ENCODE measurements at places on chromosomes 11 and 22.

- no peak for DNase-seq
These were observed 2.7 kb downstream of the CRYBB3 start for GRCh38 chr22:25202290-25202921.

GRCh38 chr11:40679276-40679675, 780.2 kb downstream of the LRRC4C start:
- no peak for DNase-seq

DNA sequence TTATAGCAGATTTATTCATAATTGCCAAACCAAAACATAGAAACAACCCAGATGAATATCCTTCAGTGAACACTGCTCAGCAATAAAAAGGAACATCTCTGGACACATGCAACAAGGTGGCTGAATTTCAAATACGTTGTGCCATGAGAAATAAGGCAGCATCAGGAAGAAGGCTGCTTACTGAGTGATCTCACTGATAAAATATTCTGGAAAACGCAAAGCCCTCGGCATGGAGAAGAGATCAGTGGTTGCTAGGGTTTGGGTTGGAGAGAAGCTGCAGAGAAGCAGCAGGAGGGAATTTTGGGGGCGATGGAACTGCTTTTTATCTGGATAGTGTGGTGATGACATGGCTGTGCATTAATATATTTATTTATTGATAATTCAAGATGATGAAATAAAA, 11.0 kb upstream of the SHANK2 start:
- DNase-seq: no peak

DNA sequence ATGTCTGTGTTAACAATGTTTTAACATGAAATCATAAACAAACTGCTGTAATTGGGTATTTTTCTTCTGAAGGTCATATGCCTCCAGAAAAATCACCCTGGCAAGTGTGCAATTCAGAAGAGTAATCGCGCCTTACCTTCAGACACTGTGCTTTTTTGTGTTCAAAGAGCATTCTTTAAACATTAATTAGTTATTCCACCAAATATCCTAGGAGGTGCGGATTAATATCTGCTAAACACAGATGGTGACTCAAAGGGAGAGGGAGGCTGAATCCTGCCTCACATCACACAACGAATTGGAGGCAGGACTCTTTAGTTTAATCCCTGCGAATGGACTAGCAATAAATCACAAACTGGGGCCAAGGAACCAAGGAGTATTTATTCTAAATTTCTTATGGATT, 213.0 kb downstream of the NTM start:
- DNase-seq: no peak

DNA sequence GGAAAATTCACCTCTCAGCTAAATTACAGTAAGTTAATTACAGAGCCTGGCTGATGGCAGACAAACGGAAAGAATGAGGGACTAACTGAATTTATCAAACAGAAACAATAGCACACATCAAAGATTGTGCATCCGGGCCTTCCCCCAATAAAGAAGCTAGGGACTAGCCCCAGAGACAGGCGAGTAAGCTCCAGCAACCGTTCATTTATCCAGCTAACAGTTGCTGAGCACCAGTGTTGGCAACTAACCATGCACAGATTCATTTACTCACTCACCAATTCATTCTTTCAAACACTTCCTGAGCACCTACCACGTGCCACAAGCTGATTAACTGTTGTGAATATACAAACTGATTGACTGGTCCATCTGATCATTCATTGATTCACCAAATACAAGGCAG, 51.2 kb downstream of the SMCO4 start:
- no peak for DNase-seq

- no peak for DNase-seq
These were observed 18.0 kb downstream of the PPP2R1B start for GRCh38 chr11:111748035-111748804.

DNA sequence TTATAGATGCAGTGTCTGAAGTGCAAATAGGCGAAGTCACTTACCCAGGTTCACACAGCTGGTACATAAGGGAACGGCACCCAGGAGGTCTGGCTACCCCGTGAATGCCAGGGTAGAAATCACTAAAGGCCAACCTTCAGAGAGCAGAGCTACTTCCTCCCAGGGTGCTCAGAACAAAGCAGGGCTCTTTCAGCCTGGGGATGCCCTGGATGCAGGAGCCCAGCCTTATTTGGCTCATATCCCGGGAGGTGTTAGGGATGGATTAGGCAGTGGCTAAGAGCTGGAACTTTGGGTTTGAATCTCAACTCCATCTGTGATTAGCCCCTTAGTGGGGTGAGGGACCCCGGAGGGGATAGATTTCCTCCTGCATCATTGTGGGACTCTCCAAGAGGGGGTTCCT, 33.1 kb upstream of the ASPHD2 start:
- no peak for DNase-seq

DNA sequence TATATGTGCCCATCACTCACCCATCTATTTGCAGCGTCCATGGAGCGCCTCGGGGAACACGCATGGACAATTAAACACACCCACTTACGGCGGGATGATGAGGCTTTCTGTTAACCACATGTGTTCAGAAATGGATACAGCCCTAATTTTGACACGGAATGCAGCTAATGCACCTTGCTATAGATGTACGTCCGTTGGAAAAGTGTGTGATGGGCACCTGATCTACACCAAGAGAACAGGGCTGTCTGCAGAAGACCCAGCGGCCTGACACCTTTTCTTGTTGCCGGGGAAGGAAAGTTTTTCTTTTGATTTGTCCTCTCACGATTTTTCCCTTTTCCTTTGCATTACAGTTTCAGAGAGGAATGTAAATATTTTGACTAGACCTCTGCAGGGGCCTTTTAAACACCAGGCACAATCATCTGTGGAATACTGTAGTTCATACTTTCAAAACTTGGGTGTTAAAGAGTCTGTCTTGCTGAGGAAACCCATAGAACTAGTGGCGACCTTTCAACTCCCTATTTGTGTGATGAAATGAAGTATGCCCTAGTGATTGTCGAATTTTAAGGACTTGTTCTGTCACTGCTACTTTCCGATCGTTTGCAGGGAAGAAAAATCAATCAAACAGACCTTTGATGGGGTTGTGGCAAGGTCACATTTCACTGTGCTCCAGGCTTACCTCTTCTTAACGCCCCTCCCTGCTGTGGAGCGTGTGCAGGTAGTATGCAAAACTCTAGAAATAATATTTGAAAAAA, 16.5 kb upstream of the PAX6 start:
- no peak for DNase-seq

DNA sequence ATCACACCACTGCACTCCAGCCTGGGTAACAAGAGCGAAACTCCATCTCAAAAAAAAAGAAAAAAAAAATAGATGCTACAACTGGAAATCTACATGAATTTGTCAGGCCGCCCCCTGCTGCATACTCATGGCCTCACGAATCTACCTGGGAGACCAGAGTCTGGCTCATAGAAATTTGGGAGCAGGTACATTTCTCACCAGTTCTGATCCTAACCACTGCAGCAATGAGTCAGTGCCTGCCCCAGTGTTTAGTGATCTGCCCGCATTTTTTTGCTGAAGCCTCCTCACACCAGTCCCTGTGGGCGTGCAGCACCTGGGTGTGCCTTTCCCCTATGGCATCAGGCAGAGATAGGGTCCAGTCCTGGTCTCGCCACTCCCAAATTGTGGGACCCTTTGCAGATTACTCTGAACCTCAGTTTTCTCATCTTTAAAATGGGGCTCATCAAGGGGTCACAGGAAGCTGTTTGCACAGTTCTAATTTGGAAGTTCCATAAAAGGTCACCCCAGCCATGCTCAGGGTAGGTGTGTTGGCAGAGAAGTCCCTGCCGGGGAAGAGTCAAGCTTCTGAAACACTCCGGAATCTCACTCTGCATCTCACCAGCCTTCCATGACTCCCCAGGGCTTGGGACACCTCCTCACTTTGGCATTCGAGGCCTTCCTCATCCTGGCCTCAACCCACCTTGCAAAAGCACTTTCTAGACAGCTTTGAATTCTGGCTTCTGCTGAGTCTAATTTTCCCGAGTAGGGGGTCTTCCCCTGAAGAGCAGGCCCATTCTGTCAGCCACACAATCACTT, 39.3 kb upstream of the LINC01488 start:
- no peak for DNase-seq

GRCh38 chr22:29313126-29313575, 2.3 kb downstream of the RASL10A start:
- no peak for DNase-seq

GRCh38 chr11:96317985-96318384, 25.0 kb downstream of the MAML2 start:
- DNase-seq: no peak

GRCh38 chr11:125350206-125351032, 145.6 kb downstream of the FEZ1 start:
- DNase-seq: no peak

- no peak for DNase-seq
These were observed 9.6 kb downstream of the PARVB start for GRCh38 chr22:44033694-44034093.

DNA sequence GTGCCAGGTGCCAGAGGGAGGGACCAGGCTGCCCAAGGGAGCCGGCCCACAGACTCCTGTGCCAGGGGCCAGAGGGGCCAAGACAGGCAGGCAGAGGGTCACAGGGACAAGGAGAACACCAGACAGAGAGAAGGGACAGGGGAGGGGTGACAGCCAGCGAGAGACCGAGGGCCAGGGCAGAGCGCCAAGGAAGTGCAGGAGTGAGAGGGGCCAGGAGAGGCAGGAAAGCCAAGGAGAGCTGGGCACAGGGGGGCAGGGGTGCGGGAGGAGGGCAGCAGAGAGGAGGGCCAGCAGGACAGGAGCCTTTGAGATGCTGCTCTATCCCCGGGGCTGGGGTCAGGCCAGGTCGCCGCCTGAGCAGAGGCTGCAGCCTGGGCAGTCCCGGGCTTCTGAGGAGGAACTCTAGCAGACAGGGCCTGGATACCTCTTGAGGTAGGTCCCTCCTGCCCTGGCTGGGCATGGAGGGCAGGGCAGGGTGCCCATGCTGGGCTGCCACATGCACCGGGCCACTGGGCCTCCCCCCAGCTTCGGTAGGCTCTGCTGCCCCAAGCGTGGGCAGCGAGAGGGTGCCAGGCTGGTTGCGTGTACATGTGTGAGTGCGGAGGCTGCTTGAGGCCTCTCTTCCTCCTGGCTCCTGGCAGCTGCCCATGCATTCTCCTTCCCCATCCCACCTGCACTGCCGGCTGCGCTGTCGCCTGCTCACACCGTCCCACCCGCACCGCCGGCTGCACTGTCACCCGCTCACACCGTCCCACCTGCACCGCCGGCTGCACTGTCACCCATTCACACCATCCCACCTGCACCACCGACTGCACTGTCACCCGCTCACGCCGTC, 12.2 kb downstream of the LSP1 start:
- no peak for DNase-seq

DNA sequence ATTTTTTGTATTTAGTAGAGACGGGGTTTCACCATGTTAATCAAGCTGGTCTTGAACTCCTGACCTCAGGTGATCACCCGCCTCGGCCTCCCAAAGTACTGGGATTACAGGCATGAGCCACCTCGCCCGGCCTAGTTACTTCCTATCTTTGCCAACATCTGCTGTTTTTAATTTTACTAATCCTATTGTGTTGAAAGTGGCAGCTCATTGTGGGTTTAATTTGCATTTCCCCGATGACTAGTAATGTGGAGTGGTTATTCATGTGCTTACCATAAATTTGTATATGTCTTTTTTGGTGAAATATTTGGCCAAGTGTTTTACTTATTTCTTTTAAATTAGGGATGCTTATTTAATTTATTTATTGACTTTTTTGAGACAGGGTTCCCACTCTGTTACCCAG, 74.2 kb upstream of the SLC25A18 start:
- no peak for DNase-seq

DNA sequence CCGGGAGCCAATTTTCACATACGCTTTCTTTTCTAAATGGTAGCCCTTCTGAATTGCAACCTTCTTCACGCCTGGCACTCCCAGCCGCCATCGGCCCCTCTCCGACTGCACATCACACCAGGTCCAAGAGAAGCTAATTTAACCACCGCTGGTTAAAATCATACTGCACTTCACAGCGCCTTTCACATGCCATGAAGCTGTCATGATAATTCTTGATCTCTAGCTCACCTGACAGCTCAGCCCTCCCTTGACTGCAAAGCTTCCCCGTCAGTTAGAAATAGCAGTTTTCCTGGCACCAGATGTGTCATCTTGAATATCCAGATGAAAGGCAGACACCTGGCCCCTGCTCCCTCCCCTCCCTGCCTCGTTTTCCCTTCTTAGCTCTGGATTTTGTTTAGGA, 101.4 kb downstream of the ARL14EP start:
- DNase-seq: no peak

- no peak for DNase-seq
These were observed 4.3 kb upstream of the TRIM44 start for GRCh38 chr11:35658020-35658948.

DNA sequence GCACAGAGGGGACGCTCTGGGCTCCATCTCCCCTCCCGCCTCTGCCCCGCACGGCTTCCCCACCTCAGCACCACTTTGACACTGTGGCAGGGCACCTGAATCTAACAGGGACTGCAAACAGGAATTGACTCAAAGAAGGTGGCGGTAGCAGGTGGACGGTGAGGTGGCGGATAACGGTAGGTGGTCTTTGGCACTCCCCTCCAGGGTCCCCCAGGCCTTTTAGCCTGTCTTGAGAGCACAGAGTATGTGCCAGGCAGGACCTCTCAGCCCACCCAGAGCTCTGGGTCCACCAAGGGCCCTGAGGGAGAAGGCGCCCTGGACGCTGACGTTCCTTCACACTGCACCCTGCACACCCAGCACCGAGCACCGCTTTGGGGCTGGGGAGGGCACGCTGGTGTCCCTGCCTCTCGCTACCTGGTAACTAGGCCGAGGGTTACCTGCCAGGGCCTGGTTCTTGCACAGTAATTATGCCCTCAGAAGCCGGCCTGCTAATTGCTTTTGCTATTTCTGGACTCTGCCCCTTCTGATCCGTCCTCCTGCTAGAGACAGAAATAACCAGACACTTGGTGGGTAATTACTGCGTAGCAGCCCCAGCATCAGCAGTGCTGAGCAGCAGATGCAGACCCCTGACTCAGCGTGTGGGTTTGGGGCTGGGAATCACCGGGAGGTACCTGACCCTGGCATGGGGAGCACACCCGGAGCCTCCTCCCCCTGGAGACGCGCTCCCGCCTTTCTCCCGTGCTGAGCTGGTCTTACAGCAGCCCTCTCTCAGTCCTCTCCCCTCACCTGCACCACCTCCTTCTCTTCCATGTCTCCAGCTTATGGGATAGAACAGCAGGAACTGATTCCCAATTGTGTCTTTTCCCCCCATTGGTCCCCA, 103.3 kb upstream of the B3GAT1 start:
- no peak for DNase-seq

Data from esophagus squamous epithelium (tissue), 5 donors.